Forelimb muscle (tissue), 1 donor: ENCODE measurements at places on chromosomes 6 and 20.
A peak's percentile ranks its signal among the peaks of the same experiment; 100 is the strongest.

GRCh38 chr6:136494710-136495109 is 55.5 kb downstream of the MAP7 start:
- no peak for DNase-seq

DNA sequence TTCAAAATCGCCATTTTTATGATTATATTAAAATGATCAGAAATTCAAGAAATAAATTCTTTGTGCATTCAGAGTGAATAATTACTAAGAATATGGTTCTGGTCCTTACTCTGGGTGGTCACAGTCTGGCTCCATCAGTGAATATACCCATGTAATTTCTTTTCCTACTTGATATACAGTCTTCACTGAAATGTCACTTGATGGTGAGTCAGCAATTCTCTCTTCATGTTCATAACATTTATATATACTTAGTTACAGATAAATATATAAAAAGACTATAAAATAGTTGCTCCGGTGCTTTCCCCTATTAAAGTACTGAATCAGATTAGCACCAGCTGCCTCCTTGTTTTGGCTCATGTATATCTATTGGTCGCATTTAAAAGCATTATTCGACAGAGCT is 56.4 kb upstream of the MTRF1L start:
- DNase-seq: no peak

DNA sequence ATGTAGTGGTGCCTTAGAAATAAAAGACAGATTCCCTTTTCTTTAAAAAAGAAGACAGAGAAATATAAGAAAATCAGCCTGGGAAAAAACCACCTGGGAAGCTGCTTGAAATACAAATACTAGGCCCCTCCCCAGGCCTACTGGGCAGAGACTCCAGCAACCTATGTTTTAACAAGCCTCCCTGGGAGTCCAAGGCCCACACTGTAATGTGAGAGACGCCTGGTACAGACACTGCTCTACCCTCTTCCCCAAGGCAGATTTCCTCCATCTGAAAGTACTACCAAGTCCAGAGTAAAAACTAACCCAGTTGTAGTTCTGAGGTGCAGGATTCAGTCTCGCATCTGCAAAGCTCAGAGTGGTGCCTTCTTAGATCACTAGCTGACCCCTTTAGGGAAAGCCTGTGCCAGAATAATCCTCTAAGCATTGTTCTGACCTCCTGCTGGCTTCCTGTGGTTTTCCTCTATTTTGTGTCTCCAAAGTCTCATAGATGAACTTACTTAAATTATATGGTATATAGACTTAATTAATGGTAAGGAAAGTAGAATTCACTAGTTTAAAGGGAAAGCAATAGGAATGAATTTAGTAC is 270.2 kb upstream of the SLC35B3 start:
- no peak for DNase-seq

- DNase-seq: no peak
Measured at GRCh38 chr6:37516076-37516919, 16.6 kb upstream of the CCDC167 start.

DNA sequence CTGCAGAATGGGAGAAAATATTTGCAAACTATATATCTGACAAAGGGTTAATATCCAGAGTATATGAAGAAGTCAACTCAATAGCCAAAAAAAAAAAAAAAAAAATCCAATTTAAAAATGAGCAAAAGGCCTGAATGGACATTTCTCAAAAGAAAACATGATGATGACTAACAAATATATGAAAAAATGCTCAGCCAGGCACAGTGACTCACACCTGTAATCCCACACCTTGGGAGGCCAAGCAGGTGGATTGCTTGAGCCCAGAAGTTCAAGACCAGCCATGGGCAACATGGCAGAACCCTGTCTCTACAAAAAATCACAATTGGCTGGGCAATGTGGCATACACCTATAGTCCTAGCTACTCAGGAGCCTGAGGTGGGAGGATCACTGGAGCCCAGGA is 2.1 kb upstream of the ECHDC1 start:
- DNase-seq: no peak

DNA sequence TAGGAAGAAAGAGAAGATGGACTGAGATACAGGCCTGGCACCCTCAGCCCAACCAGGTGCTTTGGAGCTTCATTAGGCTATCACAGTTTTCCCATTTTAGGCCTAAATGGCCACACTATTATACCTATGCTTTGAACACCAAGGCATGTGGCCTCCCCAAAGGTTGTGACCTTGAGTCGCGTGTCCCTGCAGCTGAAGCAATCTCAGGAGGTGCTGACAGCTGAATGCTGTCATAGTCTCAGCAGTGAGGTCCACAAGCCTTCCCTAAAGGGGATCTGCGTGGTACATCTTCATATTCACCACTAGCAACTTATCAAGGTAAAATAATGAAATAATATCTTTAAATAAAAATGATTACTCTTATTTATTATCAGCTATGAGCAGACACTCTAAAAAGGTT is 707.9 kb upstream of the NRSN1 start:
- DNase-seq: no peak

GRCh38 chr6:1590580-1590979 is 19.1 kb upstream of the FOXC1 start:
- DNase-seq: no peak

DNA sequence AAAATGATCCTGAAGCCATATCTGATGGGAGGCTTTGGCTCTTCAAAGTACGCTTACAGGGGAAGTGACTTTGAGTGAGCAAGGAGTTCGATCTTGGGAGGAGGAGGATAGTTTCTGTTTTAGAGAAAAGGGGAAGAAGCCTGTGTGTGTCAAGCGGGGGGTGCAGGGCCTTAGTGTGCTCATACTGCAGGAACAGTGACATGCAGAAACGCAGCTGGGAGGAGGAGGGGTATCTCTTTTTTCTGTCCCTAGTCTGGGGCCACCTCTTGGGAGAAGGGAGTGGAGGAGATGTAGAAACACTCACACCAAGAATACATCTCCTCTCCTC is 19.8 kb downstream of the SIRPD start:
- no peak for DNase-seq

DNA sequence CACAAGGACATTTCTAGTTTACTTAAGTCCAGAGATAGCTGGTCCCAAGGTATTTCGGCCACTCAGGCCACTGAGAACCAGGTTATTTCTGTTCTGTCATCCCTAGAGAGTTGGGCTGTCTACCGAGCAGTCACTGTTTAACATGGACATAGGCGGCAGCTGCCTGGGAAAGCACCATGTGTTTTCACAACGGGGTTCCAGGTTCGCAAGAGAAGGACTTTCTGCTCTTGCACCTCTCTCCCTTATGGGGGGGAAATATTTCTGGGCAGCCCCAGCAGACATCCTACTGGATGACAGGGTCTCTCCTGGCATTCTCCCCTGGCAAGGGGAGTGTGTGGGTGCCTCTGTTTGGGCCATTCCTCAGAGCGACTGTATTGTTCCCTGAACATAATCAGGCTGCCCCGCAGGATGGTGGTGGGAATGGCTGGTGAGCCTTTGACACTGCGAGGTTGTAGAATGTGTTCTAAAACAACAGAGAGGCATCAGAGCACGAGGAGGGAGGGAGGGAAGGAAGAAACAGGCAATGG is 64.4 kb upstream of the DUSP22 start:
- DNase-seq: no peak

- DNase-seq: no peak
Measured at GRCh38 chr6:29414588-29414987, at the start of gene OR12D1. Gene OR12D1, plus strand, starts transcription at chr6:29414928.

- DNase-seq: peak; percentile 65
Measured at GRCh38 chr6:53793318-53794136, 1.3 kb upstream of the LRRC1 start.

- no peak for DNase-seq
Measured at GRCh38 chr6:149109397-149110070, 208.0 kb upstream of the TAB2 start.

GRCh38 chr6:73400656-73401055 is 6.0 kb downstream of the DDX43 start:
- DNase-seq: no peak

DNA sequence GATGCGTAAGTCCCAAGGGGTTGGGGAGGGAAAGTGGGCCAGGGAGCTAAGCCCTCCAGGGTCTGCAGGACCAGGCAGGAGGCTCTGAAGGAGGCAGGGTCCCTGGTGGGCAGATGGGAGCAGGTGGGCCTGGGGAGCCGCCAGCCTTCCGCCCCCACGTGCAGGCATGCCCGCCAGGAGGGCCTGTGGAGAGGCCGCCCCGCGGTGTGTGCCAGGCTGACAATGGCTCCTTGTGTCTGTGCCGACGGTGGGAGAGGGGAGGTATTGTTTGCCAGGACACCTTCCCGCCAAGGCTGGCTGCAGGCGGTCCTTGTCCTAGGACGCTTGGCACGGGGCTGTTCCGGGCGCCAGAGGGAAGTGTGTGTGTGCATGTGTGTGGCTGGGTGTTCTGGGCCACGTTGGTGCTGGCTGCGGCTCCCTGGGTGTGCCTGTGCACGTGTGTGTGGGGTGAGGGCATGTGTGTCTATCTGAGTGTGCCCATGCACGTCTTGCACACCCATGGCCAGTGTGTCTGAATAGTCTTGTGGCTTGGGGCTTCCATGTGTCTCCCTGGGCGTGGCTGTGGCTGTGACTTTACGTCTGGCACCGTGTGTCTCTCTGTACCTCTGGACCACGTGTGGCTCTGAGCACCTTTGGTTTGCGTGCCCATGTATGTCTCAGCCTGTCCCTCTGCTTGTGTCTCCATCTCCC is 153.0 kb downstream of the CEBPB start:
- no peak for DNase-seq

DNA sequence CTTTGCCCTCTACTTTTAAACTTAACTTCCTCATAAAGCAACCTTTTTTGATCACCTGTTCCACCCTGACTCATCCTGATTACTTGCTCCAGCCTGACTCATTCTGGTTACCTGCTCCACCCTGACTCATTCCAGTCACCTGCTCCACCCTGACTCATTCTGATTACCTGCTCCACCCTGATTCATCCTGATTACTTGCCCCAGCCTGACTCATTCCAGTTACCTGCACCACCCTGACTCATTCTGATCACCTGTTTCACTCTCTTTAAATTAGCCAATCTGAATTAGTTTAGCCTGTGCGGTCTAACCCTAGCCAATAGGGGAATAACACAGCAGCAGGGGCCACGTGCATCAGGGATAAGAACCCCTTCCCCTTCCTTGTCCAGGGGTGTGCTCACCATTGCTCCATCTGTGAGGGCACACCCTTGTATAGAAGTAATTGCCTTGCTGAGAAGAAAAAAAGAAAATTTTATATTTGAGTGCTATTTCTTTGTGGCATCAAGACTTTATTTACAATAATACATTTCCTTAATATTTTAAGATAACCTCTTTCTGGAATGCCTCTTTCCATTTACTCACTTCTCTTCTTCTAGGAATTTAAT is 17.9 kb downstream of the HLA-G start:
- no peak for DNase-seq

GRCh38 chr6:110408901-110409300 is 6.5 kb downstream of the DDO start:
- no peak for DNase-seq

GRCh38 chr6:89610149-89610642 is 28.4 kb downstream of the LYRM2 start:
- no peak for DNase-seq

GRCh38 chr6:18380158-18380836 is 6.9 kb upstream of the RNF144B start:
- no peak for DNase-seq

GRCh38 chr6:49524541-49524940 is 24.8 kb downstream of the GLYATL3 start:
- DNase-seq: no peak

DNA sequence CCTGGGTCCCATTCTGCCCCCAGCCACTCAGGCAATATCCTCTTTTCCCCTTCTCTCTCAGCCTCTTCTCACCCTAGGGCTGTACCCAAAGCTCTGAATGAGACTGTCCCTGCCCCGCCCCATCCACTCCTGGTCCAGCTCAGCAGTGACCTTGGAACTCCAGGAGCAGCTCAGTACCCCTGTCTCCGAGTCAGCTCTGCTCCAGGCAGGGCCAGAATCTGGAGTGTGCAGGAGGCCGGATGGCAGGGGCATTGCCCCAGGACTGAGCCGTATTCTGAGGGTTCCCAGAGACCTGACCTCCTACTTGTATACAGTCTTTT is 2.0 kb upstream of the RAET1G start:
- no peak for DNase-seq

GRCh38 chr6:122458087-122458486 is 13.5 kb downstream of the SERINC1 start:
- DNase-seq: no peak

- no peak for DNase-seq
Measured at GRCh38 chr6:163753430-163753829, 338.9 kb downstream of the QKI start.

DNA sequence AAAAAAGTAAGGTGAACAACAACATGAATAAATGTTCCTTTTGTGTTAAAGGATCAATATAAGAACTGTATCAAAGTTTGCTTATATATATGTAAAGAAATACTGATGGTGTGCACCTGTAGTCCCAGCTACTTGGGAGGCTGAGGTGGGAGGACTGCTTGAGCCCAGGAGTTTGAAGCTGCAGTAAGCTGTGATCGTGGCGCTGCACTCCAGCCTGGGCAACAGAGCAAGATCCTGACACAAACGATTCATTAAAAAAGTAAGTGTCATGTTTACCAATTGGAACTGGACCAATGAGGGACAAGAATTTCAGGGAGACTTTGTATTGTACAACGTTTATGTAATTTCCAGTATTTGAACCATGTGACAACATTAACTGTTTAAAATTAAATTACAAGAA is 5.0 kb upstream of the PHF20 start:
- no peak for DNase-seq

- no peak for DNase-seq
Measured at GRCh38 chr6:129253242-129253641, 370.3 kb downstream of the LAMA2 start.

DNA sequence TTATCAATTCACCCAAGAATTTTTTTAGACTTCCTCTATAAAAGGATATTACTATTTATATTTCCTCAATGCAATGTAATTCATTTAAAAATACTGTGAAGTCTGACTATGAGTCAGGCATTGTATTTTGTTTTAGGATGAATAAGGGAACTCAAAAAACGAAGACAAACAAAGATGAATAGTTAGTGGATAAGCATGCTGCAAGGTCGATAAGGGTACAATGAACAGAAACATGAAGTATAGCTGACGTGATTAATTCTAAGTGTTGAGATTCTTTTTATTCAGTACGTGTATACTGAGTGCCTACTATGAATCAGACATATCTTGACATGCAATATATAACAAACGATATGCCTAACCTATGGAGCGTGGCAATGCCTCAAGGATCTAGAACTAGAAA is 105.4 kb downstream of the PDE10A start:
- DNase-seq: no peak

- DNase-seq: no peak
Measured at GRCh38 chr20:59634435-59635005, 30.2 kb downstream of the PHACTR3 start.

DNA sequence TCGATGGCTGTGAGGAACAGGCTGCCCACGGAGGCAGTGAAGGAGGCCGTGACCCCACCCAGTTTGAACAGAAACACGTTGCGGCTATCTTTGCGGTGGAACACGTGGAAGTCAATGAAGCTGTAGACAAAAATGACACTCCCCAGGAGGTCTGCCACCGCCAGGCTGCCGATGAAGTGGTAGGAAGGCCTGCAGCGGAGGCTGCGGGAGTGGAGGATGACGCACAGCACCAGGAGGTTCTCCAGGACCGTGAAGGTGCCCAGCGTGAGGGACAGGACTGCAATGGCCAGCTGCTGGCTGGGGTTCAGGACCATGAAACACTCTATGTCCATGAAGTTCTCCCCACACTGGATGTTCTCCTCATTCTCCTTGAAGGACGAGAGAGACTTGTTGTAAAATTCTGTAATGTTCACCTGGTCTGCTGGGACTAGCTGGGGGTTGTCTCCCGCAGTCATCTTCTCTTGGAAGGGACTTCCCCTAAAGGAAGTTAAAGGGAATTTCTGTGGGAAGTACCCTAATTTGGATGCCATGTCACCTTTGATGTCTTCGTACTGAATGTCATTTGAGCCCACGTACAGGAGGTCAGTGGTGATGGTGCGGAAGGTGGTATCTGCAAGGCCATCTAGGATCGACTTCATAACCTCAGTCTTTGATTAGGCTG is 21.4 kb downstream of the CNR1 start:
- DNase-seq: no peak
